Mesothelial cell of epicardium (in vitro differentiated cells): ENCODE measurements at places on chromosomes 1 and 21.
A peak's percentile ranks its signal among the peaks of the same experiment; 100 is the strongest.

- DNase-seq: no peak
Measured at GRCh38 chr1:215568299-215568692, 1.2 kb downstream of the KCTD3 start.

DNA sequence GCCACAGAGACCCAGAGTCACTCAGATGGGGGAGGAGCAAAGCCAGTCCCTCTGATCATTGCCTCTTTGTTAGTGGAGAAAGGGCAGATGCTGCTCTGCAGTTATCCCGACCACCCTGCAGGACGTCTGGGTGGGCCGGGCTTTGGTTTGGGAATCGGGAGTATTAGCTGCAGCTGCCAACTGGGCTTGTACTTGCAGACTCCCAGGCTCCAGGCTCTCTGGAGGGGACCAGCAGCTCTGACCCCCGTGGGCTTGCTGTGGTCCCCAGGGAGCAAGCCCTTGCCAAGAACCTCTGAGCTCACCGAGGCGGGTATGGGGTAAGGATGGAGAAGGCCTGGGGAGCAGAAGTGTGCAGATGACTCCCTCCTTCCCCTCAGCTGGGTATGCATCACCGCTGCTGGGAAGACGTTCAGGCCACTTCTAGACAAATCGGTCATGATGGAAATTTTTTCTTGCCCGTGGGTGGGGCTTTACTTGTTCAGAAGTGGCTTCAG, 21.6 kb downstream of the MAPKAPK2 start:
- DNase-seq: no peak

GRCh38 chr1:145720878-145721671, 1.8 kb downstream of the CD160 start:
- peak; percentile 51 for DNase-seq

- no peak for DNase-seq
Measured at GRCh38 chr1:154881820-154882535, 11.9 kb upstream of the KCNN3 start.

DNA sequence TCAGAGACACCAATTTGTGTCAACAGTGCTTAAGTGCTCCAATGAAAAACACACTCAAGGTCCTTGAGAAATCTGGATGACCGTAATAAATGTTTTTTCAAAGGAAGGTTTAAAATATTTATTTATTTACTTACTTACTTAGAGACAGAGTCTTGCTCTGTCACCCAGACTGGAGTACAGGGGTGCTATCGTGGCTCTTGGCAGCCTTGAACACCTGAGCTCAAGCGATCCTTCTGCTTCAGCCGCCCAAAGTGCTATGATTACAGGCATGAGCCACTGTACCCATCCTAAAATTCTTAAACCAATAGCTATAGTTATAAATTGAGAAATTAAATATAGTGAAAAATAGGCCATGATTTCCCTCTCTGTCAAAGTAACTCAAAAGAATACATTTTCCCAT, 17.3 kb upstream of the ERICH3 start:
- DNase-seq: no peak

DNA sequence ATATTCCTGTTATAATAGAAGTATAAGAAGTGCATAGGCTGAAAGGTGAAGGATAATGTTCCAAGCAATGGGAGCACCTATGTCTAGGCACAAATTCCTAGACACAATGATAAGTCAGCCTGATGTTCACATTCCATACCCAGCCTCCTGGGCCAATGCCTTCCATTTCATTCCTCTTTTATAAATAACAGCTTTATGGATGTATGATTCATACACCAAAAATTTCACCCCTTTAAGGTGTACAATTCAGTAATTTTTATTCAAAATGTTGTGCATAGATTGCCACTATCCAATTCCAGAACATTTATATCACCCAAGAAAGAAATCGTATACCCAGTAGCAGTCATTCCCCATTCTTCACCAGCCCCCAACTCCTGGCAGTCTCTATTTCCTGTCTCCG, 118.8 kb downstream of the BRINP2 start:
- no peak for DNase-seq

DNA sequence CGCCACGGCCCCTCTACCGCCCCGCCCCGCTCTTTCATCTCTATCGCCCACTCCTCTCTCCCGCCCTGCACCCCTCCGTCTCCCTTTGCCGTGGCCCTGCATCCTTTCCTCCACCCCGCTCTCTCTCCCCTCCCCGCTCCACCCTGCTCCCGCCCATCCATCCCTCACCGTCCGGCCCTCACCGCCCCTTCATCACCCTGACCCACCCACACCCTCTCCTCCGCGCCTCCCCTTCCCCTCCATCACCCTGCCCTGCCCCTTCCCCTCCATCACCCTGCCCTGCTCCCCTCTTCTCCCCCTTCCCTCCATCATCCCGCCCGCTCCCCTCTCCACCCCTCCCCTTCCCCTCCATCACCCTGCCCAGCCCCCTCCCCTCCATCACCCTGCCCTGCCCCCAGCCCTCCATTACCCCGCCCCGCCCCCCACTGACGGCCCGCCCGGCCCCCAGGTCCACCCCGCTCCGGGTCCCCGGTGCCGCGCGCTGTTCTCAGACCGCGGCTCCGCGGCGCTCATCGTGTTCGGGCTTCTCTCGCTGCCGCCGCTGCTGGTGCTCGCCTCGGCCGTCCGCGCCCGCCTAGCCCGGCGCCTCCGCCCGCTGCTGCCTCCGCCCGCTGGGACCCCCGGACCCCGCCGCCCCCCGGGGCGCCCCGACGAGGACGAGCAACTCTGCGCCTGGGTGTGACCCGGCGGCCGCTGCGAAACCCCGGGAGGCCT, 6.2 kb upstream of the ANKRD65 start:
- peak; percentile 81 for DNase-seq
